ENCODE measurements at places on chromosomes 2 and 18.

DNA sequence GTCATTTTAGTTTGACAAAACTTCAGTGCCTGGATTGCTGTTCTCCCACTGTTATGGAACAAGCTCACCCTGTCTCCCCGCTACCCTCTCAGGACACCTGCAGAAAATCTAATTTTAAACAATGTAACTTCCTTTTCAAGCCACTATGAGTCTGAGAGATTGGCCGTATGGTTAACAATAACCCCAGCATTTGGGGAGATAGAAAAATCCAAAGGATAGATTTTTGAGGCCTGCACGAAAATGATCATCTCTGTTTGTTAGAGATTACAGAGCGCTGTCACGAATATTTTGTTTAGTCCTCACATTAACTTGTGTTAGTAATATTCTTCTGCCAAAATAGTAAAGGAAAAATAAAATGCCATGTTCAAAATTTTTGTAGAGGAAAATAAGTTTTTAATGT, 24.7 kb downstream of the CAB39 start:
- no peak for DNase-seq

DNA sequence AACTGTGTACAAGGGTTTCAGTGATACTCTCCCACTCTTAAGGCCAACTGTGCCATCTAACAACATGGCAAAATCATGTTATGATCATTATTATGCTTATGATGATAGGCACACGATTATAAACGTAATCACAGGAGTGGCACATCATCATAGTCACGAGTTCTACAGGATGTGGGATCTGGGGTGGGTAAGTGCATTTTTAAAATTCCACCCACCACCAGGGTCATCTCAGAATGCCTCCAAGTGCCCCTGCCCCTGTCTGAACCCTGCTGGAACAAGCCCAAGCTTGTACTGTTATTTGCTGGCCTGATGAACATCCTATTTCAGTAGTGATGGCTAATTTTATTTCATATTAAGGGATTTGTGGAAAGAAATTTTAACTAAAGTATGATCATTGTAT, 117.8 kb downstream of the PTPRM start:
- no peak for DNase-seq

GRCh38 chr2:147525819-147526489, 318.9 kb upstream of the ACVR2A start:
- no peak for DNase-seq

DNA sequence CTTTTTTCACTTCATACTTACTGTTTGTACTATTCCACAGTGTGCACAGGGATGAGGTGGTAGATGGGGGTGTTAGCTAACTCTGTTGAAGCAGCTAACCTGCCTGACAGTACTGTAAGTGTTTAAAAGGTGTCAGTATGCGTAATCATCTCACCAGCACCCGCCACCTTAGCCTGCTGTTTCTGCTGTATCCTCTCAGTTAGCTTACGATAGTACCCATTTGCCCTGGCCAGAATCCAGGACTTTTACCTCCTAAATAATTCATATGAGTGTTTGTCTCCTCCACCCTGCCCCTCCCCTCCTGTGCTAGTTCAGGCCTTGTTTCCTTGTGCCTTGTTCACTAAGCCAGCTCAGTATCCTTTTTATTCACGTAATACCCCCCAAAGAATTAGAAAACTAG, 34.2 kb downstream of the TRAPPC12 start:
- DNase-seq, result no peak

- DNase-seq, result no peak
Observed at GRCh38 chr2:20421336-20421987, 25.4 kb upstream of the RHOB start.

DNA sequence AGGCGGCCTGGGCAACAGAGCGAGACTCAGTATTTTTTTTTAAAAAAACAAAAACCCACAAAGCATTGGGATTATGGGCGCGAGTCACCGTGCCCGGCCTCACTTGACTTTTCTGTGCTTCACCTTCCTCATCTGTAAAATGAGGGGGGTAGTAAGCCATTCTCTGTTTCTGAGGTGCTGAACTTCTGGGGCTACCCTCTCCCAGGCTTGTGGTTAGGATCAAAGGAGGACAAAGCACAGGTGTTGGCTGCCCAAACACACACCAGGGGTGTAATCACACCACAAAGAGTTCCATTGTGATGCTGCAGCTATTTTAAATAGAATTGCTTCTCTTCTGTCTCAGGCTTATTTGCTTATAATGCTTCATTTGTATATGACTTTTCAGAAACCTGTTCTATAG, 35.8 kb upstream of the INHBB start:
- DNase-seq, result no peak

GRCh38 chr2:225379856-225380255, 19.7 kb upstream of the NYAP2 start:
- no peak for DNase-seq

DNA sequence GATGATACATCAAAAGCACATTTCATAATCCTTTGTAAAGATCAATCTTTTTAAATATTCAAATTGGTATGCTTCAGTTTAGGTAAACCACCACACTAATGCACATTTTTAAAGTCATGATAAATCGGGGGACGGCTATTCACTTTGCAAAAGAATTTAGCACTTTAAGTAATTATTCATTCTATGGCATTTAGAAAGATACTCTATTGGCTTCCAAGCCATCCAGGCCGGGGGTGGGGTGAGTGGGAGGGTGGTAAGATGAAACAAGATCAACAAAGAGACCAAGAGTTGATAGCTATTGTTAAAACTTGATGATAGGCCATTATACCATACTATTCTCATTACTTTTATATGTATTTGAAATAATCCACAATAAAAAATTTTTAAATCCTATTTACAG, 41.0 kb downstream of the EPG5 start:
- no peak for DNase-seq

- DNase-seq, result no peak
Observed at GRCh38 chr18:6746386-6746960, 17.0 kb downstream of the ARHGAP28 start.

- no peak for DNase-seq
Observed at GRCh38 chr18:32881009-32881408, 108.2 kb upstream of the KLHL14 start.

- no peak for DNase-seq
Observed at GRCh38 chr2:96330407-96330806, 5.2 kb upstream of the NCAPH start.

- DNase-seq, result no peak
Observed at GRCh38 chr18:46199515-46200147, 95.4 kb downstream of the HAUS1 start.

GRCh38 chr2:80482276-80482675, 177.7 kb upstream of the LRRTM1 start:
- DNase-seq, result no peak

GRCh38 chr2:128733450-128733849, 414.8 kb upstream of the HS6ST1 start:
- DNase-seq, result no peak

DNA sequence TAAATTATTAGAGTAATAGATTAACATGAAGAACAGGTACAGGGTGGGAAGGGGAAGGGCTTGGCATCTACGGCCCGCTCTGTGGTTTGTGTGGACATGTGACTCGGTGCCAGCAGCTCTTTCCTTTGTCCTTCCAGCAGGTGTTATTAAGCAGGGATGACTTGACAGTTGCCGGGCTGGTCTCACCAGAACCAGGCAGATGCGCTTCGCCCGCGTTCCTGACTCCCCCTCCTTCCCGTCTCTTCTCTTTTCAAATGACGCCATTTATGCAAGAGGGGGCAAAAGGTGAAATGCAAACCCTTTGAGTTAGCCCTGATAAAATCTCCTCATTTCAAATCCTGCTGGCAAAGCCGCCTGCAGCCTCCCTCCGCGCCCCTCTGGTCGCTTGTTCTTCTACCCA, 38.9 kb upstream of the MGAT4A start:
- no peak for DNase-seq

- DNase-seq, result no peak
Observed at GRCh38 chr2:48198371-48198770, 292.1 kb upstream of the FBXO11 start.

- no peak for DNase-seq
Observed at GRCh38 chr2:207338220-207338607, 172.5 kb upstream of the KLF7 start.

DNA sequence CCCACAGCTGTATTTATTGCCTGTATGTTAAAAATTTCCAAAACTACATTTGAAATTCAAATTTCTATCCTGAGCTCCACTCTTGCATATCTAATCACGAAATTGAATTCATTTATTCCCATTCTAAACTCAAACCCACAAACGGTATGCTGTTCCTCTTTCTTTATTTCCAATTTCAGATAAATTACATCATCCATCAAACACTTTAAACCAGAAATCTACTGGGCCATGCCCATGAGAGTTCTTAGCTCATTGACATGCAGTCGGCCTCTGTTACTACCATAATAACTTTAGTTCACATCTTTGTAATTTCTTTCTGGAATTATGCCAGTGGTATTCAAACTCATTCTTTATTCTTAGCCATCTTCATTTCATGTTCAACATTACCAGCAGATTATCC, 100.3 kb downstream of the COL3A1 start:
- no peak for DNase-seq

- no peak for DNase-seq
Observed at GRCh38 chr18:44541159-44541558, 139.5 kb upstream of the SETBP1 start.

- DNase-seq, result no peak
Observed at GRCh38 chr2:60320724-60321123, 232.7 kb downstream of the BCL11A start.

- DNase-seq, result no peak
Observed at GRCh38 chr18:49359732-49360444, 100.6 kb downstream of the DYM start.

DNA sequence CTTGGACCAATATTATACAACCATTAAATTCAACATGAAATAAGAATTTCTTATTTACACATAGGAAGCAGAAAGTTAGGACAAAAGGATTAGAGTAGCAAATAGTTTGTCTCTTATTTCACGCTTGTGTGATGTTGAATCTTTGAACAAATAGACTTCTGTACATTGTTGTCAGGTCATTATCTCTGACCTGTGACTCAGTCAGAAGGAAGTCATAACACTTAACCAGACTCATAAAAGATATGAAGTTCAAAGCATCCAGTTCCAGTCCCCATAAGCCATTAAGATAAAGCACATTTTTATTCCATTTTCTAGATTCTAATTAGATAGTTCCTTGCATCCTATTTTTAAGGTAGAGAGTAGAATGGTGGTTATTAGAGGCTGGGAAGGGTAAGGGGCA, 130.8 kb downstream of the UPP2 start:
- DNase-seq, result no peak

- DNase-seq, result no peak
Observed at GRCh38 chr2:11710632-11711353, 35.6 kb upstream of the LPIN1 start.

GRCh38 chr18:51437280-51438271, 240.1 kb upstream of the MEX3C start:
- no peak for DNase-seq

DNA sequence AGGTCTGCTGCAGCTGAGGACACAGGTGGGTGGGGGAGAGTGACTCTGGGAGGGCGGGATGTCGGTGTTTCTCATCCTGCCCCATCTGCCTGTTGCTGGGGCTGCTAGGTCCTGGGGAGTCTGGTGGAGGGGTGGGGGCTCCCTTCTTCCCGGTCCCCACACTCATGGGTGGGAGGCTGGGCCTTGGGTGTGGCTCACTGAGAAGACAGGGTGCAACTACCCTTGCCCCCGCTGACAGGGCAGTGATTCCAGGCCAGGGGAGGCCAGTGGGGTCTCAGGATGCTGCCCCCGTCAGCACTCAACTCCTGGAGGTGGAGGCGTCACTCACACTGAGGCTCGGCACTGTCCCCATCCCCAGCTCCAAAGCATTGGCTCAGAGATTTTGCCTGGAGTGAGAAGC, 7.7 kb upstream of the NFATC1 start:
- DNase-seq, result no peak

DNA sequence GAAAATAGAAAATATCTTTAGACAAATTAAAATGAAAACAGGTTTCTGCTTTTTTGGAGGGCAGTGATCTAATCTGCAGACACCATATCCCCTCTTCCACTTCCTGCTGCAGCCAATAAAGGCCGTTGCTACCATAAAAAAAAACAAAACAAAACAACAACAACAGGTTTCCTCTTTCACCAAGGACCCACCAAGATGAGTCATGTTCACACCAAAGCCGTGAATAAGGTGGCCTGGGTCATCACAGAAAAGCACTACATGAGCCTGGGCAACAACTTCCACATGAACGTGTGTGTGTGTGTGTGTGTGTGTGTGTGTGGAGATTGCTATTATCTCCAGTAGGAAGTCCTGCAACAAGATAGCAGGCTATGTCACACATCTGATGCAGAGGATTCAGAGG, 24.8 kb upstream of the TFCP2L1 start:
- DNase-seq, result no peak

DNA sequence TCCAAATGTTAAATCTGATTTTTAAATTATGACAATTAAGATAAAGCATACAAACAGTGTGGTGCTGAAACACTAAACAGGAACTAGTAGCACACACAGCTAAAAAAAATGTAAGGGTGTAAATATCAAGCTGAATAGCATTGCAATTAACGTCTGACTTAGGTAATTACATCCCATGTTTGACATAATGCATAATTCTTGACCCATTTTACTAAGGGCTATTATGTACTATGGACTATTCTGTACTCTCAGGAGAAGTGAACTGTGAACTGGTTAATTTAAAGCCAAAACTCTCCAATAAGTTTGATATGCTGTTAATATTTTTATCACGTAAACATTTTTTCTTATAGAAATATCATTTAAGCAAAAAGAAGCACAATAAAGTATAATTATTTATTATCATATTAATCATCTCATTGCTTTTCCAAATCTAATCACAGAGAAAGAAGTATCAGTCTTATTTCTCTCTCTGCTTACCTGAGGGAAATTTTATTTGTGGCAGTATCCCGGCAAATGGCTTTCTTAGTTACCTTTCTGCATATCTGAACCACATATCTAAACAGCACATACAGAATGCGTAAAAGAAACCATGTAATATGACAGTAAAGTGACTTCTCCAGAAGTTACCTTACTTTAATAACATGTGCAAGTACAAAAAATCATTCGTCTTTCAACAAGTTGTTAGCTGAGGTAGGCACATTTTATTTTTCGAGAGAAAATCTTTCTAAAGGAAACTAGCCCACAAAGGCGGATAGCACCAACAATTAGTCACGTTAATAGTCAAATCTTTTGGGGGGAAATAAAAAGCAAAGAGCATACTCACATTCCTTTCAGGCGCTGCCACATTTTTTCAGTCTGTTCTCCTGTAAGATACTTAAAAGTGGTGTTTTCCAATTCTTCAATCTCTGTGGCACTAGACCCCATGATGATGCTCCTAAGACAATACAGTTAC, 94.9 kb upstream of the PDE1A start:
- no peak for DNase-seq

- no peak for DNase-seq
Observed at GRCh38 chr2:25281941-25282340, 59.8 kb downstream of the DNMT3A start.

GRCh38 chr2:47227532-47228279, 72.6 kb upstream of the STPG4 start:
- DNase-seq, result no peak

DNA sequence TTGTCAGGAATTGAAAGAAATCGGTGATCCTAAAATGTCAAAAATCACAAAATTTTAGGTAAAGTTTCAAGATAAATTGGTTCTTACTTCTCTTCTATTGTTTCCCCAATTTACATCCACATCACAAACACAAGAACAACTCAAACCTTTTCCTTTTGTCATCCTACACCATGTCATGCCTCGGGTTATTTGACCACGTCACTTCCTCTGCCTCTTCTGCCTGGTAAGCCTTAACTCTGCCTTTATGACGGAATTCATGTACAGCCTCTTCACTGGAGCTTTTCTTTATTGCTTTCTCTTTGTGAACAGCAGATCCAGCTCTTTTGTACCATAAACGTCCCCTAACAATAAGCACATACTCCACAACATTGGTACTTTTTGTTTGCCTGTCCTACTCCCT, 258.0 kb downstream of the DPP10 start:
- DNase-seq, result no peak

All from omental fat pad (tissue), 4 donors.